SHP77 treated with DMSO at 0.1 percent for 48 hours (cell line): ENCODE measurements at places on chromosomes 3 and 15.

DNA sequence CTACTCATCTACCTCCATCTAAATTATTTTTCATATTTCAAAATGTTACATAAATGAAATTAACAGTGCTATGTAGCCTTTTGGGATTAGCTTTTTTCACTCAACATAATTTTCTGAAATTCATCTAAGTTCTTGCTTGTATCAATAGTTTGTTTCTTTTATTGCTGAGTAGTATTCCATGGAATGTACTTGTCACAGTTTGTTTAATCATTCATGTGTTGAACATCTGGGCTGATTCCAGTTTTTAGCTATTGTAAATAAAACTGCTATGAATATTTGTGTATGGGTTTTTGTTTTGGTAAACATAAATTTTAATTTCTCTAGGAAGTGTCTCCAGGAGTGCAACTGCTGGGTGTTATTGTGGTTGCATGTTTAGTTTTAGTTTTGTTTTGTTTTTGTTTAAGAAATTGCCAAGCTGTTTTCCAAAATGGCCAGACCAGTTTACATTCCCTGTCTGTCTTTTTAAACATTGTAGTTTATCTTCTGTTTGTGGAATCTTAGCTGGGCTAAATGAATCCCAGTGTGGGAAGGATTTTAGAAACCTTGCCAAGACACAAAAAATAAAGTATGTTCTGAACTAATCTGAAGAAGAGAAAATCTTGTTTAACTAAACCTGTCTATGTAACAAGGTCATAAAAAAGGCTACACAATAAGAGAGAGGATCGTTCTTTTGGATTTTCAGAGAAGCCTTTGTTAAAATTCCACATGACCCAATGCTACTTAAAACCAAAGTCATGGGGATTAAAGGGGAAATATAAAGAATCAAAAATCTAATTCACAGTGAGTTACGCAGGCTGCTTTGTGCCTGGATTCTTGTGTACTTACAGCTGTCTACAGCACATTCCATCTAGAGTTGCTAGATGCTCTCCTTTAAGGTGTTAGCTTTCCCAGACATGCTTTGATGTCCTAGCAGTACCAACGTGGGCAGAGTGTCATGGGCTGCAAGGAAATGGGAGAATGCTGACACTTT, 129.2 kb upstream of the SUCLG2 start:
- DNase-seq, result no peak

GRCh38 chr3:189898559-189899153, 222.0 kb downstream of the P3H2 start:
- no peak for DNase-seq

- no peak for DNase-seq
Observed at GRCh38 chr3:26102376-26102775, 312.5 kb downstream of the OXSM start.

DNA sequence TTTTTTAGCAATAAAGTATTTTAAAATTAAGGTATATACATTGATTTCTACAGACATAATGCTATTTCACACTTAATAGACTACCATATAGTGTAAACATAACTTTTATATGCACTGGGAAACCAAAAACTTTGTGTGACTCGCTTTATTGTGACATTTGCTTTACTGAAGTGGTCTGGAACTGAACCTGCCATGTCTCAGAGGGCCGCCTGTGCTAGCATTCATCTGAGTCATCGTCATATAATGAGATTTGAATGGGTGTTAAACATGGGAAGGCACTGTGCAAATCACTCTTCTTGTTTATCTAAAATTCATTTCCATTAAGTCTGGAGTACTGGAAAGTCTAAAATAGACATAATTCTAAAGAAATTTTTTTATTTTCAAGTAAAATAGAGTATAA, 12.9 kb downstream of the EIF2AK4 start:
- no peak for DNase-seq

DNA sequence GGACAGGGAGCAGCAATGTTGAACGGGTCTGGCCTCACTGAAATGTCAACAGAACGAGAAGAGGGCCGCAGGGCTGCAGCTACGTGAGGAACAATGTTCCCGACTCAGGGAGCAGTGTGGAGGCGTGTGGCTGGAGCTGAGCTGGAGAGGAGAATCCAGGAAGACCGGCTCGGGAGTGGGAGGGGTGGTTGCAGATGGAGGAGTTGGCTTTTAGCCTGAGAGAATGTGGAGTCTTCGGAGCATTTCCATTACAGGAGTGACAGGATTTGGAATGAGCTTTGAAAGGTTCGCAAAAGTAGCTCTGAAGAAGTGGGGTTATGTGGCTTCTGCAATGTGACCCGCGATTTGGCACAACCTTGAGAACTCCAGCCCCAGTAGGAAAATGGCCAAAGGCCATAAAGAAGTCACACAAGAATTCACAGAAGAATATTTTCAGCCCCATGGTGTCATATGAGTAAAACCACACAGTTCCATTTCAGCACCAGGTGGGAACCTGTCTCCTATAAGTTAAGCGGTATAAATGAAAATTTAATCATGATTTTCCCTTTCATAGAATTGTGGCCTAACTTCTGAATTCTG, 78.8 kb upstream of the NSMCE3 start:
- DNase-seq, result no peak

GRCh38 chr15:31457631-31458526, 131.2 kb downstream of the KLF13 start:
- no peak for DNase-seq

GRCh38 chr3:126317029-126317996, 39.9 kb downstream of the KLF15 start:
- DNase-seq, result no peak

- DNase-seq, result no peak
Observed at GRCh38 chr3:124926426-124927101, 8.0 kb downstream of the MUC13 start.

- no peak for DNase-seq
Observed at GRCh38 chr15:50907601-50908208, 778 bp upstream of the AP4E1 start.

DNA sequence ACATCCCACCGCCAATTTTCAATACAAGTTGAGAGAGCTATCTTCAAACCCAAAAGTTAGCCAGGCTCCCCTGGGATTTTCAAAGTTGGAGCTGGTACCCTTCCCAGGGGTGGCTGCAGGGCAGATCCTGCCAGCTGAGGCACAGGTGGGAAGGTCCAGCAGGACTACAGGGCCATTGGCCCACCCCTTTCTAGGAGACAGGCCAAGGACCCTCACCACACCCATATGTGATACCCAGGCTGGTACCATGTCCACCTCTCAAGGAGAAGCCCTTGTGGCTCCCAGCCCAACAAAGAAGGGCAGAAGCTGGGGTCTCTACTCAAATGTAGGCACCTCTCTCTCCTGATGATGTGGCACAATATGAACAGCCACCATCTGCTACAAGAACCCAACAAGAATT, 8.0 kb downstream of the POC1A start:
- no peak for DNase-seq

DNA sequence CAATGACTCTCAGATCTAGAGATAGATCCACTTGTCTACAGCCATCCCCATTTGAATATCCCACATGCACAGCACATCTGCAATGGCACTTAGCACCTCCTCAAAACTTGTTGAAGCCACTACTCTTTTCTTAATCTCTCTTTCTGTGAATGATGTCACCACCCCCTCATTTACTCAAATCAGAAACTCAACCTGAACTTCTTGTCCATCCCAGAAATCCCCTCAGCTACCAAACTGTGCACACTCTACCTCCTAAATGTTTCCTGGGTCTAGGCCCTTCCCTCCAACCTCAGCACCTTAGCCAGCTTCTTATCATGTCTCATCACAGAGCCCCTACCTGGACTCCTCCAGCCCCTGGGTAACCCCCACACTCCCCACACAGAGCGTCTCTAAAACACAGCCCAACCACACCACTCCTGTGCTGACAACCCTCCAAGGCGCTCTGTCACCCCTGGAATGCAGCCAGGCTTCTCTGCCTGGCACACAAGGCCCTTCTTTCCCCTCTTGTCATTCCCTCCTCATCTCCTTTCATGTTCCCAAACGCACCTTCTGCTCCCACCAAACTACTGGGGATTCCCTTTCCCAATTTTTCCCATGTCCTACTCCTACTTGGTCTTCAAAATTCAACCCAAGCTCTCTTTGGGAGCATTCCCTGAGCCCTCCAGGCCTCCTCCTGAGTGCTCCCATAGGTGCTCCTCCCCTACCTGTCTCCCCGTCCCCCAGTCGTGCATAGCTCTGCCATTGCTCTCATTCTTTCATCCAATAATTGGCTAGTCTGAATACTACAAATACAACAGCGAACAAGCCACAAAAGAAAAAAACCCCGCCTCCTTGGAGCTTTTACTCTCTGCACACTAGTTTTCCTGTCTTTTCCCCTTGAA, 39.8 kb upstream of the ZBTB38 start:
- DNase-seq, result no peak

GRCh38 chr15:62850318-62850717, 192.2 kb upstream of the TPM1 start:
- no peak for DNase-seq

- no peak for DNase-seq
Observed at GRCh38 chr3:99690761-99691369, 52.5 kb downstream of the COL8A1 start.

GRCh38 chr3:89260721-89261120, 153.3 kb downstream of the EPHA3 start:
- no peak for DNase-seq

DNA sequence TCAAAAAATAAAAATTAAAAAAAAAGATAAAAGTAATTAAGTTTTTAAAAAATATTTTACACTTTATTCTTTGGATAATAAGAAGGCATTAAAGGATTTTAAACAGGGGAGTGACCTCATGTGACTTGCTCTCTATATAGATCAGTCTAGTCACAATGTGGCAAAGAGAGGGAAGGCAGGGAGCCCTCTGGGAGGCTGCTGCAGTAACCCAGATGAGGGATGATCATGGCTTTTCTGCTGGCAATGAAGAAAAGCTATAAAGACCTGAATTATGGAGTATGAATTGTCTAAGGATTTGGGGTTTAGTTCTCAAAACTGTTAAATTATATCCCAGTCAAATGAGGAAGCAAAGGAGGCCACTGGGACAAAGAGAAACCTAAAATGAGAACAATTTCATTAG, 58.1 kb downstream of the SUMF1 start:
- no peak for DNase-seq

GRCh38 chr3:106534206-106534605, 665.4 kb upstream of the CBLB start:
- no peak for DNase-seq
